ENCODE measurements at places on chromosomes 5 and 9.

- DNase-seq, result no peak
Measured at GRCh38 chr5:74660873-74661272, 20.3 kb upstream of the ENC1 start.

GRCh38 chr9:20884985-20885593 lies 146.4 kb downstream of the HACD4 start:
- DNase-seq, result peak; percentile 8

- no peak for DNase-seq
Measured at GRCh38 chr9:32955655-32956478, 45.6 kb downstream of the APTX start.

- DNase-seq, result no peak
Measured at GRCh38 chr5:175539936-175540335, 61.6 kb downstream of the SFXN1 start.

GRCh38 chr9:97136421-97136820 lies 97.5 kb upstream of the CTSV start:
- DNase-seq, result no peak

- peak; percentile 27 for DNase-seq
Measured at GRCh38 chr9:71249729-71250317, 128.4 kb upstream of the TRPM3 start.

DNA sequence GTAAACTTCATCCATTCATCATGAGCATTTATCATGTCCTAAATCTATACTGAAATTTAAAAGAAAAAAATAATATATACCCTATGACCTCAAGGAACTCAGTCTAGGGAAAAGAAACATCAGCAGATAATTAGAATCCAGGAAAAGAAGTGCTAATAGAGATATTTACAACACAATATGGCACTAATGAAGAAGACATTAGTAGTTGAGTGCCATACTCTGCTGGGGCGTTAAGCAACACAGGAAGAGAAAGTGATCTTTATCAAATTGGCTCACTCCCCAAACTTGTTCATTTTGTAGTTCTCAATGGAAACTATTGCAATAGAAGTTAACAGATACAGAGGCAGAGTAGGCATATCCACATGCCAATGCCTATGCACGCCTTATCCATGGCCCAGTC lies 27.5 kb downstream of the GABRA6 start:
- no peak for DNase-seq

DNA sequence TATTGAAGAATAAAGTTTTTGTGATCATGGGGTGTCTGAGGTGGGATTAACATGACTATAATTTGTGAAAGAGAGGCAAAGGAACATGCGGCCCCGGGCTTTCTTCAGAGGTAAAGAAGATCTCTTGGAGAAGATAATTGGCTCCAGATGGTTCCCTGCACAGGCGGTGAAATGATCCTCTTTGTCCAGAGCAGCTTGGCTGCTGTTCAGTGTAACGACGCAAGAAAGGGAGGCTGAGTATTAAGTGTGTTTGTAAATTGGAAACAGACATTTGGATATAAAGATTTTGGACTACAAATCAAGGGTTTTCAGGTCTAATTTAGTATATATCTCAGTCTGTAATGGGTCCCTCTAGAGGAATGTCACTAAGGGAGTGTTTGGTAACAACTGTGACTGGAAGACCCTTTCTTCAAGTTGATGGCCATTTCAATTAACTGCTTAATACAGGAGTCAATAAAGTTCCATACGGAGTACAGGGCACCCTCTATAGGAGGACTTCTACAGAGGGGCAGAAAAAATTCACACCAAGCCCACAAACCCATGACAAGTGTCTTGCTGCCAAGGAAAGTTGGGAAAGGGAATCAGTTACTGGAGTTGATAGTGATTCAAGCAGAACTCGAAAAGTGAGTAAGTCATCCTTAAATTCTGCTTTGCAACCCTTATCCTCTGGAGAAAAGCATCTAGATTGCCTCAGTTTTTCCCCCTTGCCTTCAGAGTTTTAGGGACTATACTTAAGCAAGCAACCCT lies 4.1 kb downstream of the EQTN start:
- no peak for DNase-seq

DNA sequence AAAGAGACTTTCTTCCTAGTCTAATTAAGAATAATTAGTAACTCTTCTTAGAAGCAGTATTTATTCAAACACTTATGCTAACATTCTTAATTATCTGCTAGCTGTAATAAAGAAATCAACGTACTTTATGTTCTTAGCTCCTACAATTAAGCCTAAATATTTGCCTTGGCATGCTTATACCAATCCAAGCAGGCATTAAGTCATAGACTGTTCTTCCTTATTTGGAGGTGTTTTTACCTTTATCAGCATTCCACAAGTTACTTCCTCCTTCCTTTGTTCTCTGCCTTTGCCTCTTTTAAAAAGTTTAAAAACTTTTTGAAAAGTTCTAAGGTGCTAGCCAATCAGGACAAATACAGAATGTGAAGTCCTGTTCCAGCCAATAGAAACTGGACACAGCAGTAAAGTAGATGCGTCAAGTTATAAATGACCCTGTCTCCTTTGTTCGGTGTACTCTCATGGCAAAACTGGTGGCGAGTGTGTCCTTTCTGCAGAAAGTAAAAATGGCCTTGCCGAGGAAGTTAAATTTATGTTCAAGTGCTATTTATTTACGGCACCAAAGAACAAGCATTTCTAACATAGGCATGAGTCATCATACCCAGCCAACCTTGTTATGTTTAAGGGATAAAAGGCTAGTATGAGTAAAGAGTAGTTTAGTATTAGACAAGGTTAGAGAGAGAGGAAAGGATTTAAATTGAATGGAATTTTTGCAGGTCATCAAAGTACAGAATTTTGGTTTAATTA lies 58.6 kb downstream of the GPBP1 start:
- no peak for DNase-seq

DNA sequence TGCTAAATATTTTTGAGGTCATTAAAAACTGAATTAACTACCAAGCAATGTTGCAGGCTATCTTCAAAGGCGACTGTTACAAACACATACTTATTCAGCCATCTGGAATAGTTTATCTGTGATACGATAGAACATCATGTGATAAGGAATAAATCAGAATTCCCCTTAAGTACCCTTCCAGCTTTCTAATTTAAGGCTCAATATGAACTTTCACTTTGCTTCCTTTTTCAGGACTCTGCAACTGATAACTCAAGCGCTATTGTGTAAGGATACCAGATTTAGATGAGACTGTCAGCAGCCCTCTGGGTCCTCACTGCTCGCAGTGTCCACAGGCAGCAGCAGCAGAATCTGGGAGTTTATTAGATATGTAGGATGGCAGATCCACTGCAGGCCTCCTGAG lies 416.3 kb downstream of the SPATA31D1 start:
- DNase-seq, result no peak

- DNase-seq, result no peak
Measured at GRCh38 chr5:172740428-172741205, 30.4 kb downstream of the DUSP1 start.

- no peak for DNase-seq
Measured at GRCh38 chr5:56668996-56669395, 146.4 kb upstream of the MAP3K1 start.

DNA sequence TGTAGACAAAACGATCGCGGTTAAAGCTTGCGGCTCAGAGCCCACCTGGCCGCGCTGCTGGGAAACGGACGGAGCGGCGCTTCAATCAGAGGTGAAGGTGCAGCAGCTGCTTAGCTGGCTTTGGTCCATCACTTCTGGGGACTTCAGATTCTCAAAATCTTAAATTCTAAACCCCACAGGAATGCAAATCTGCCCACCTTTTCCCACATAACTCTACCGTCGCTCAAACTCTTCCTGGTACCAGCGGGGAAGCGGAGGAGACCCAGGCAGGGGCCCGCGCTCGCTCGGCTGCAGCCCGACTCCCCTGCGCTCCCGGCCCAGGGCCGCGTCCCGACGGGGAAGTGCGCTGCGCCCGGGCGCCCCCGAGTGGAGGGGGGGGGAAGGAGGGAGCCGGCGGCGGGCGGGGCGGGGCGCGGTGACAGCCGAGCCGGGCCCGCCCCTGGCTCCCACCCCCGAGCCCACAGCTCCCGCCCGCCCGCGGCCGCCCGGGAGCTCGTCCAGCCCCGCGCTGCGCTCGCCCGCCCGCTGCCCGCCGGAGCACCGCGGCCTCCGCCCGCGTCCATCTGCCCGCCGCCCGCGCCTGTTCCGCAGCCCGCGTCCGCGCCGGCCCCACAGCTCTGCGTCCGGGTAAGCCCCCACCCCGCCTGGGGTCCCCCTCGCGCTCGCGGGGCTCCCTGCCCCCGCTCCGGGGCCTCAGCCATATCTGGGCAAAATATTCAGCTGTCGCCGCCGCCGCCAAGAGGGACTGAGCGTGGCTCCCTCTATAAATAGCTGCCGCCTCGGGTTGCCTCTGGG lies at the start of gene TMOD1:
TMOD1 (plus strand) TSS at position 490 of the 795 bp plus-strand sequence. CDS start 22,523 bp downstream, outside the sequence.
- DNase-seq, result peak; percentile 96

DNA sequence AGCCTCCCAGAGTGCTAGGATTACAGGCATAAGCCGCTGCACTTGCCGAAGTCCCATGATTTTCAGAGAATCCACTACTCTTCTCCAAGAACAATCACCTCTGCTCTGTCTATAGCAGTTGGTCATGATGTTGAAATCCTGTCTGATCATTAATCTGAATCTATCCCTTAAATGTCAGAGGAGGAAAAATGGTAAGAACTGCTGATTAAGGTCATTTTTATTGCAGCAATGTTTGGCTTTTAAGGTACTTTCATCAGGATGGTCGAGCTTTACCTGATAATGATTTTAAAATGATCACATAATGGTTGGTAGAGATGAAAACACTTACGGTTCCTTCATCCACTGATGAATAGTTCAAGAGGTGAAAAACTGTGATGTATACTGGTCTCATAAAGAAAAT lies 968.6 kb downstream of the TLE4 start:
- DNase-seq, result no peak

DNA sequence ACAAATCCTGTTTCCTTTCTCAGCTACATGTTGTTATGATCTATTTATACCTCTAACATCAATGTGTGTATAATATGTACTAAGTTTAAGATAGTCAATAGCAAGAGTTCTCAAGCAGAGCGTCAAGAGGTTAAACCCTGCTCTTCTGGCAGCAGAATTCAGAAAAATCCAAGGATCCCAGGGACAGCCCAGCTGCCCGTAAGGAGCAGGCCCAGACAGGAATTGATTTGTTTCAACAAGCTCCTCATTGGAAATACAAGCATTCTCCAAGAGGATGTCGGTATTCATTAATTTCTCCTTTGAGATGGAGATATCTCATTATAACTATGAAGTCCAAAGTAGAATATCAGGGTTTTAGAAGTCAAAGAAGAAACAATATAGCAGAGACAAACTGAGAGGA lies 14.9 kb downstream of the EFNA5 start:
- DNase-seq, result no peak

GRCh38 chr5:90037646-90038045 lies 371.9 kb downstream of the CETN3 start:
- no peak for DNase-seq

DNA sequence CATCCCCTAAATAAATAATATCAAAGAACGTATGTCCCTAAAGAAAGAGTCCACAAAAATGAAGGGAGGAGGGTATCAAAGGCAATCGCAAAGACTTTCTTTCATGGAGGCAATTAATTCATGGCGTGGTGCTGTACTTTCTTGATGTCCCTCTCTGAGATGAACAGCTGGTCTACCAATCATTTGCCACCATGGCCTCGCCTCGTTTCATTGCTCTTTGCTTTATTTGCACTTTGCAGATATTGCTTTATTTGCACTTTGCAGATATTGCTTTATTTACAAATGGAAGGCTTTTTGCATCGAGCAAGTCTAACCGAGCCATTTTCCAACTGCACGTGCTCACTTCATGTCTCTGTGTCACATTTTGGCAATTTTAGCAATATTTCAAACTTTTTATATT lies 104.0 kb upstream of the PTCH1 start:
- DNase-seq, result no peak

DNA sequence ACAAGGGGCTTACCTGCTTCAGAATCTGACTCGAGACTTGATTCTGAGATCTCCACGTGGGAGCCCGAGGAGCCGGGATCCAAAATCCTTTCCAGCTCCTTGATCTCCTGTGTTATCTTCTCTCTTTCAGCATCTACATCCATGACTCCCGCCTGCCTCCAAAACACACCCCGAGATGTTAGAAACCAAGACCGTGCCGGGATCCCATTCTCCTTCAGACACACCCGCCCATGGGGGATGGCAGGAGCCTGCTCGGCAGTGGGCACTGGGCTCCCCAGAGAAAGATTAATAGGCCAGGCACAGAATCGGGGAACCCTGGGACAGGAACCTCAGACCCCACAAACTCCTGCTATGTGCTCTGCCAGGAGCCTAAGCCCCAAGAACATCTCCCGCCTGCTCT lies 1.7 kb downstream of the SNAPC4 start:
- DNase-seq, result no peak

DNA sequence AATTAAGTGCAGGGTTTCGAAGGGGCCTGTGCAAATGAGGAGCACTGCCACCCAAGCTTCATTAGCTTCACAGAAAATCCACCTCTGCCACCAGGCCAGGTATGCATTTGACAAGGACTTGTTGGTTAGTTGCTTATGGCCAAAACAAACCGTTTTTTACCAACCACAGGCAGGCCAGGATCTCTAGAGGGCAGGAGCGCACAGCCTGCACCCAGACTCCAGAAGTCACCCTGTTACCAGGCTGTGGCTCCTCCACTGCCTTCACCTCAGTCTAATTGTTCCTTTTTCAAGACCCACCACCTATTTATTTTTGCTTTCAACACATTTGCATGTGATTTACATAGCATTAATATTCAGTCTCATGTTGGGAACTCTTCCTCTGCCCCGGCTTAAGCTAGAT lies 78.3 kb upstream of the HSPA9 start:
- DNase-seq, result no peak

GRCh38 chr9:134598884-134599245 lies 42.7 kb upstream of the COL5A1 start:
- no peak for DNase-seq

DNA sequence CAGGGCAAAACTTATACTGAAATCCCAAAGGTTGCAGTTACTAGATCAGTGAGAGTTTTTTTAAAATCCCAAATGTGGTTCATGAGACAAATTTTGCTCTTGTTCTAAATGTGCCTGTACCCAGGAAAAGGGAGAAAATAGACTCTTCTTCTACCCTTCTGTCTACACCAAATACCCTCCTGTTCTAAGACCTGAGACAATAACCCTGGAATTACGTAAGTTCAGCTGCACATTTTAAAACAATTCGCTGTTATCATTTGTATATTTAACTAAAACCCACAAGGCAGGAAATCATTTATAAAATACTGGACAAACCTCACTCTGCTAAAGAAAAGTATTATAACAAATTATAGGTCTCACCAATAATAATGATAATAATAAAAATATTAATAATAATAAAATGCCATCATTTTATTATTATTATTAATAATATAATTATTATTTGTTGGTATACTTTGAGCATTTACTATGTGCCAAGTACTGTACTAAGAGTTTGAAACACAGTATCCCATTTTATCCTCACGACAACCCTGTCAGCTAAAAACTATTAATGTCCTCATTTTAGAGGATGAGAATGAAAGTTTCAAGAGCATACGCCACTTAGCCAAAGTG lies 49.8 kb upstream of the AFAP1L1 start:
- no peak for DNase-seq

- no peak for DNase-seq
Measured at GRCh38 chr9:15344191-15344590, 37.2 kb upstream of the TTC39B start.

GRCh38 chr5:147819261-147819770 lies 12.2 kb downstream of the SPINK1 start:
- DNase-seq, result no peak
